ENCODE measurements at places on chromosomes 3 and 15.
A peak's percentile ranks its signal among the peaks of the same experiment; 100 is the strongest.

- no peak for DNase-seq
Observed at GRCh38 chr3:10004960-10005564, 18.4 kb upstream of the EMC3 start.

GRCh38 chr3:103059432-103059831 lies 624.6 kb downstream of the ZPLD1 start:
- no peak for DNase-seq

GRCh38 chr15:73990250-73991005 lies 1.7 kb downstream of the STOML1 start:
- DNase-seq: peak; percentile 29

GRCh38 chr3:69209413-69209812 lies 87.0 kb upstream of the LMOD3 start:
- DNase-seq: no peak

DNA sequence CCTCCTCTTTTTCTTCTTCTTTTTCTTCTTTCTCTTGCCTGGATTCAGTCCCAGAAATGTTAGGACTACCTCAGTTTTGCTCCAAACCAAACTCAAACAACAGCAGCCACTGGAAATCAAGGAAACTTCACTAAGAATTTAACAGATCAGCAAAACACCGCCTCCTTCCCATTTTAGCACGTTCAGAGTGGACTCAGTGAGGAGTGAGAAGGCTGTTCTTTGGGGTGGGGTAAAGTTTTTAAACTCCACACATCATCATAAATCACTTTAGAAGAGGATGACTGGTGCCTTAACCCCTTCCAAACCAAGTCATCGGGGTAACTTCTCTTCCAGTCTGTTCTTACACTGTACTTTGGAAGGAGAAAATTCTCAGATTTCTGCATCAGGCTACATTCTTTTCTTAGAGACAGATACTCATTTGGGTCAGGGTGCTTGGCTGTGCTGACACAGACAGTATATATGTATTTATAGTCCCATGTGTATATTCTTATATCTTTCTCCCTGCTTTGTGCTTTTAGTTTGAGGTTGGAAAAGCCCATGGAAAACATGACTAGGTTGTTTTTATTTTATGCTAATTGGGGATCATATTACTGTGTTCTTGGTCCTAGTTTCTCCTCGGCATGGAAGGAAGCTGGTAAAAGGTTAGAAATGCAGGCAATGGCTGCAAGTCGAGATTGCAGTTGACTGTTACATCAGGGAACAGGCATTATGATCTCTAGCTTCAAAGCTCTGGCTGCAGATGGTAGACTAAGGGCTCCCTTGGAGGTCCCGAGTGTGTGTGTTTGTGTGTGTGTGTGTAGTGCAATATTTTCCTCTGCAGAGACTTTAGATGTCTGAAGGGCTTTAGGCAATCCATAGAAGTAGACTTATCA lies at the start of gene CCDC80:
TSS of gene CCDC80 (minus strand) at position 214 of the 872 bp plus-strand sequence. CDS start 1,238 bp downstream, outside the sequence.
- no peak for DNase-seq

- DNase-seq: no peak
Observed at GRCh38 chr15:38454696-38455090, 766 bp downstream of the FAM98B start.

- DNase-seq: no peak
Observed at GRCh38 chr3:129526121-129526900, 2.1 kb upstream of the RHO start.

DNA sequence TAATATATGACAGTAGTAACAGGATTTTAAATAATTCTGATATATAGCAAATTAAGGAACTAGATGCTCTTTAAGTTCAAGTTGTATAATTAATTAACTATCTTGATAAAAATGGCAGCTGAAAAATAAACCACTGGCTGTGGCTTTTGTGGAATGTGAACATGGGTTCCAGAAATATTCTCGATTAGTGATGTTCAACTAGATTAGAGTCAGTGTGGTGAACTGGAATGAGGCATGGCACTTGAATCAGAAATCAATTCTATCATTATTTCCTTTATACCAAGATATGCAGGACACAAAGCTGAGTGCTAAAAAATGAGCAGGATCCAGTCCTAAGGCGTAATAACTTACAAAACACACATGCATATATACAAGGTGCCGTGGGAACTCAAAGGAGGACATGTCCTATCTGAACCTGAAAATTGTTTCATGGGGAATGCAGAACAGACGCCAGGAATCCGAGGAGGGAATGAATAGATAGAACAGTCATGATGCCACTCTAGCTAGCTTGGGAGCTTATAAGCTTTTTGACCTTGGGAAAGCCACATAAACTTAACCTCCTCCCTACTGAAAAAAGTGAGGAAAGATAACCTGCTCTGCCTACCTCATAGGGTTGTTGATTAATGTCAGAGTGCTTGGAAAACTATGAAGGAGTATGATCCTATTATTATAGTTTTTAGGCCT lies 402.4 kb downstream of the PLCL2 start:
- no peak for DNase-seq

GRCh38 chr3:120428924-120429323 lies 21.9 kb downstream of the FSTL1 start:
- no peak for DNase-seq

- no peak for DNase-seq
Observed at GRCh38 chr3:15635121-15635661, 33.6 kb downstream of the BTD start.

DNA sequence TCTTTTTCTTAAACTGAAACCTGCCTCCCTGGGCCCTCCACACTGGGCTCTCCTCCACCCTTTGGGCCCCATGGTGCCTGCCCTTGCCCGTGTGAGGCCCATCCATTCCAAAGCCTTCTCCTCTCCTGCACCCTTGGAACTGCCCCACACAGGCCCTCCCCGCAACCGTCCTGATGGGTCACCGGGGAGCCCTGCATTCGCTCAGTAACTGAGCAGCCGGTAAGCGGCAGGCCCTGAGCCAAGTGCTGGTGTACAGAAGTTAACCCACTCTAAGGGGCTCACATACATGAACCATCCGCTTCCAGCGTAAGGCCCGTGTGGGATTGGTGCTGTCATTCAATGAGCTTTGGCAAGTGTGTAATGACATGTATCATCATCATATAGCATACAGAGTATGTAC lies 5.4 kb upstream of the LRRC15 start:
- no peak for DNase-seq

DNA sequence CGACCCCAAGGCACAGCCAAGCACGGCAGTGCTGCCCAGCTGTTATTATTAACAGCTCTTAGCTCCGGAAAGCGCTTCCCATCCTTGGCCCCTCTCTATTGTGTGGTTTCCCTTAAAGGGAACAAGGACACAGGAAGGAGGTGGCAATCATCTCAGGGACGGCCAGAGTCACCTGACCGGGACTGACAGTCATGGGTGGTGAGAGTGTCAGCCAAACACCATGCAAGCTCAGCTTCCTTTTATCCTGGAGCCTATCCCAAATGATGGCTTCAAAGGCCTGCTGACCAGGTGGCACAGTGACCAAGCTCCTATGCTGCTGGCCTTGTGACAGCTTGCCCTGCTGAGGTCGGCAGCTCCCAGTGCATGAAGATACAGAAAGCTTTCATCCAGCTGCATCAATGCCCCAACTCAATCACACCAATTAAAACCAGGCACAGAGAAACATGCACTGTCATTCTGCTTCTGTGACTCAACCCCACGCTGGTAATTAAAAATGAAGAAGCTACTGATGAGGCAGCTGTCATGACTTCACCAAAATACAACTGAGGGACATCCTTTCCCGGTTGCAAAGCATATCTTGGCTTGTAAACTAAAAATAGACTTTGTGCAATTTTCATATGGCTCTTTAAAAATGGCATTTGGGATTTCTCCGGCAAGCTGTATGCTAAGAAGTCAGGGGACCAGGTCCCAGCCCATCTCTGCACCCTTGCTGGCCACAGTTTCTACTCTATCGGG lies 34.0 kb downstream of the PCSK6 start:
- no peak for DNase-seq

GRCh38 chr15:85306946-85307686 lies 73.3 kb upstream of the AKAP13 start:
- peak; percentile 8 for DNase-seq

- no peak for DNase-seq
Observed at GRCh38 chr15:77798847-77799246, 166.1 kb upstream of the LINGO1 start.
